ENCODE measurements at places on chromosomes 12 and 14.

- no peak for DNase-seq
Measured at GRCh38 chr14:104974146-104974541, 4.0 kb downstream of the AHNAK2 start.

- no peak for DNase-seq
Measured at GRCh38 chr14:102606296-102606695, 13.8 kb downstream of the RCOR1 start.

DNA sequence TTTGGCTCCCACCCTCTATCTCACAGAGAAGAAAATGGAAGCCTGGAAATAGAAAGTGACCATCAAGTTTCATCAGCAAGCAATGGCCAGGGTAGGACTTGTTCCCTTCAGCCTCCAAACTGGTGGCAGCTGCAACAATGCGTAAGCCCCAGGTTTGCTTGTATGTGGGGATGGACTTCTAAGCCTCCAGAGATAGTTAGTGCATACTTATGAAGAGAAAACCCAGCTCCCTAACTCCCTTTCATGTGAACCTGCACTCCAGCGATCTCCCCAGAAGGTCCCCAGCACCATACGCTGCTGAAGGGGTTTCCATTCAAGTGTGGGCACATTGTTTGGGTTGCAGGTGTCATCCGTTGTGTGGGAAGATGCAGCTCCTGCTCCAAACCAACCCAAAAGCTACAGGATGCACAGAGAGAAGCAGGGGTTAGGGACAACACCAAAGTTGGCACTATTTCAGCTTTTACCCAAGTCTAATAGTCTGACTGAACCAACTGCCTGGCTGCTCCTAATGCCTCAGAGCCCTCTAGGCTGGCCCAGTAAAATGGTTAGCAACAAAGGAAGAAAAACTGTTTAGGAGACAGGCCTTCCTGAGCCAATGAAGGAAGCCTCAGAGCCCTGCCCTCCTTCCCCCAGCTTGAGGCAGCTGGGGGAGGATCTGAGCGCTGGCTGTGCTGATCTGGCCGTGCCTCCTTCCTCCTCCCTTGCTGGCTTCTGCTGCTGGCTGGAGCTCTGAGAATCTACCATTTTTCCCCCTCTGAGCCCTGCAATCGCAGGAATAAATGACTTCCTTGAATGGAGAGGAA lies 12.3 kb downstream of the ZFP36L1 start:
- peak; percentile 27 for DNase-seq

DNA sequence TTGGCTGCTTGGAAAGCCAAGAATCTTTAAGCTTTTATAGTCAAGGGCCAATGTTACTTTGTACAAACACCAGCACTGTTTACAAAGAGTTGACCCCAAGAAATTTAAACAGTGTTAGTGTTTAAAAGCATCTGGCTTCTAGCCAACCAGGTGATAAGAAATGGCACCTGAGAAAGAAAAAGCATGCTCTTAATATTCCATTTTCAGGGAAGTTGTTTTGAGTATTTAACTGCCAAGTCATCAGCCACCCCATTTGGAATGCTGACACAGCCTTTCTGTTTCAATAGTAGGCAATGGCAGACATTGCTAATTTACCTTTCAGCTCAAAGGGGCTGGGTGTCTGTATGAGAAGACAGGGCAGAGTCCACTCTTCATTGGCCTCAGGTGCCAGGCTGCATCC lies 3.7 kb upstream of the SLC35F4 start:
- DNase-seq, result no peak

GRCh38 chr12:92124689-92125029 lies 21.0 kb downstream of the BTG1 start:
- DNase-seq, result no peak
